ENCODE measurements at places on chromosomes 2 and 18. TPM values are rescaled to one million over a fixed set of nuclear protein-coding genes. Genes with fewer than 3 reads are reported as not detected.

- DNase-seq: no peak
Measured at GRCh38 chr18:70296781-70297180, 7.9 kb downstream of the SOCS6 start.

DNA sequence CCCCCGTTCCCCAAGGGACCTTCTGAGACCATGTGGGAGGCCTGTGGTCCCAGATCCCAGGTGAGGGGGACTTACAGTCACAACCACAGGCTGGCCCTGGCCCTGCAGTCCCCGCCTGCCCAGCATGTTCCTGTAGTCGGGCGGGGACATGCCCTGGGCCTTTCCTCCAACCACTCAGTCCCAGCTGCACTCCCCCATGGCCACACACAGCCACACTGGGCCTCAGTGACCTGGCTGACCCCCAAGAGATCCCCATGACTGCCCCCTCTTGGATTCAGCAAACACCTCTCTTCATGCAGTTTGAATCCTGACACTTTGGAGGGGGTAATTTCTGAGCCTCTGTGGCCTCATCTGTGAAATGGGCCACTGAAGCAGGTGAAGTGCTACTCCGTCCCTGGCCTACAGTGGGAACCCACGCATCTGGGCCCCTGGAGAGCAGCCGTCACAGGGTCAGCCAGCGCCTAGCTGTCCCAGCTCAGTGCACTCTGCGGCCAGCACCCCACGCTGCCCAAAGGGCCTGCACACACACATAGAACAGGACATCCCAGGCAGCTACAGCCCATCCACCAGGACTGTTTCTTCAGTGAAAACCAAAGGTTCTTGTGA lies 12.7 kb upstream of the ARHGEF4 start:
- DNase-seq: no peak

GRCh38 chr2:80546766-80547165 lies 242.2 kb upstream of the LRRTM1 start:
- no peak for DNase-seq

- DNase-seq: no peak
Measured at GRCh38 chr18:50654211-50654610, 94.3 kb downstream of the MAPK4 start.

DNA sequence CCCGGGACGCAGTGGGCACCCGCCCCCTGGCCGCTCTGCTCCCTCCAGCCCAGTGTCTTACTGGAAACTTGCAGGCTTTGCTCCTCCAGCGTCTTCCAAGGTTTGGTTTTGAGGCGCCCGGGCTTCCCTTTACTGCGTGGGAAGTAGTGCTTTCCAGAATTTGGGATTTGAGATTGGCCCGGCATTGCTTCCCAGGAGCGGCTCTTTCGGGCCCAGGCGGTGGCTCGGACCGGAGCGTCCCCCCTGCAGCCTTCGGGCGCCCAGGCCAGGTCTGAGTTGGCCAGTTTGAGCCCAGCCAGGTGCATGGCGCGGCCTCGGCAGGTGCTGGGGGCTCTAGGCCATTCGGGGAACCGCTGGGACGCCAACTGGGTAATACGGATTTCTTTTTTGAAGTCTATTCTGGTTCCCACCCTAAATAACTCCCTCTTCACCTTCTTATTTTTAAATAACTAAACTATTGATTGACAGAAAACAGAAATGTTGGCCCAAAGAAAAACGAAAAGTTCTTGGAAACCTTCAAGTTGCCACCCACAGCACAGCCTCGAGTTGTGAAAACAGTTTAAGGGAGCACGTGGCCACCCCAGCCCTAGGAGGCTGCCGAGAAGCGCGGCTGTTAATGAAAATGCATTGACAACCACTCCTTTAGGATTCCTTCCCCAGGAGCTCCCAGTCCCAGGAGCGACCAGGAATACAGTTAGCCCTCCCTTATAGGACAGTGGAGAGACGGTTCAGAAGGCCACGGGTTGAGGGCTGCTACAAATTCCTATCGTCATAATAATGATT lies 766 bp downstream of the SNTG2 start:
- no peak for DNase-seq

DNA sequence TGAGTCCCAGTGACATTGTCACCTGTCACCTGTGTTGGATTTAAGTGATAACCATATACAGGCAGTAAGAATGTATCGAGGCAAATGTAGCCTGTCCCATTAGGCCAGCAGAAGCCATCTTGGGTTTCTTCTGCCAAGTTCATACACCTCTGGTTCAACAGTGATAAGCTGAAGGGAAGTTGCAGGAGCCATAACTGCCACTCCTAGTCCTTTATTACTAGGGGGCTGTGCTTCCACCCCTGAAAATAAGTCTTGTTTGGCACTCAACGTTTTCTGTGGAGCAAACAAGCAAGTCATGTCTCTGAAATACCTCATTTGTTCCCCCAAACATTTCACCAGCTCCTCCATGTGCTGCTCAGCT lies 58.1 kb upstream of the ALPP start:
- no peak for DNase-seq

The FAP gene
- 0.15 TPM for total RNA-seq

The RTTN gene
- 6.9 TPM for total RNA-seq

DNA sequence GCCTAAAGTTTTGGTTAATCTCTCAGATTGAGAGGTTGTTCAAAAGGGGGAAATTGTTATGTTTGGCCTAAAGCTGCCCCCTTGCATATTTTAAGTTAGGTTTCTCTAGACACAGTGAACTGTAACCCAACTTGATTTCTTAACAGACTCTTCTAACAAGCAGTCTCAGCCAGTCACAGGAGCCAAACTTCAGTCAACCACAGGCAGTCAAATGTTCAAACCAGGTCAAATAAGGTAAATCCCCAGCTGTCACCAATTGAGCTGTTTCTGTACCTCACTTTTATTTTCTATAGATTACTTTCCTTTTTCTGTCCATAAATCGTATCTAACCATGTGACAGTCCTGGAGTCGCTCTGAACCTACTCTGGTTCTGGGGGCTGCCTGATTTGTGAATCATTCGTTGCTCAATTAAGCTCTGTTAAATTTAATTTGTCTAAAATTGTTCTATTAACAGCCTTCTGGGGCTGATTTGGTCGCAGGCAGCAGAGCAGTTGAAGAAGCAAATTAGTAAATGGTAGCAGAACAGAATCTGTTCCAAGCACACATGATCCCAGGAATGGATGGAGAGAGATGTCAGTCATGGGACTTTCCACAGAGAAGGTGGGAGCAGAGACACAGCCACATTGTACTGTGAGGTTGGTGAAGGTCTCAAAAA lies 16.4 kb upstream of the NFU1 start:
- peak; percentile 55 for DNase-seq

DNA sequence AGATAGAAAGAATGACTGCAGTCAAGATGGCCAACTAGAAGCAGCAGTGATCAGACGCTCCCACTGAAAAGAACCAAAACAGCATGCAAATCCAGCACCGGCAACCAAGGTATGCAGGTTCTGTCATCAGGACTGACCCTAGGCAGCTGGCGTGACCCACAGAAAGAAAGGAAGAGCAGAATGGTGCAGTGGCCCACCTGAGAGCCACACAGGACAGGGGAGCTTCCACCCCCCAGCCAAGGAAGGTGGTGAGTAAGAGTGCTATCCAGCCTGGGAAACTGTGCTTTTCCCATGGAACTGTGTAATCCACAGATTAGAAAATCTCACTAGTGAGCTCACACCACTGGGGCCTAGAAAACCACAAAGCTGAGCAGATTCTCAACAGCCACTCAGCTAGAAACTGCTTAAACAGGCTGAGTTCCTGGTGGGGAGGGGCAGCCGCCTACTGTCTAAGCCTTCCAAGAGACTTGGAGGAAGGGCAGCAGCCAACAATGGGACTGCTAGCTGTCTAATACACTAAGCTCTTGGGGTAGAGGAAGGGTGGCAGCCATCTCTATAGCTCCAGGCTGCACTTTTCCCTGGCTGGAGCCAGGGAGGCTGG lies 127.9 kb downstream of the EVA1A start:
- DNase-seq: peak; percentile 96

DNA sequence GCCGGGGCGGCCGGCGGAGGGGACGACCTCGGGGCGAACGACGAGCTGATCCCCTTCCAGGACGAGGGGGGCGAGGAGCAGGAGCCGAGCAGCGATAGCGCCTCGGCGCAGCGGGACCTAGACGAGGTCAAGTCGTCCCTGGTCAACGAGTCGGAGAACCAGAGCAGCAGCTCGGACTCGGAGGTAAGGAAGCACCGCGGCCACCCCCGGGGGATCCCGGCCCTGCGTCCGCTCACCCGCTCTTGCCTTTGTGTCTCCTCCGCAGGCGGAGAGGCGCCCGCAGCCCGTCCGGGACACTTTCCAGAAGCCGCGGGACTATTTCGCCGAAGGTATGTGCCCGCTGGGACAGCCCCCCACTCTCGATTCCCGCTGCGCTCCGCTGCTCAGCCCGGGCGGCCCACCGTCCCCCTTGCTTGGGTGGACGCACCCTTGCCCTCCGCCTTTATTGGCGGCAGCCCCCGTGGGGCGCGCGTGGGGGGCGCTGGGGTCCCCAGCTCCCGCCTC lies 611 bp downstream of the TCF7L1 start:
- DNase-seq: no peak

The MRPL30 gene
- total RNA-seq: 45.1 TPM

GRCh38 chr2:44650796-44651195 lies 289.0 kb downstream of the CAMKMT start:
- no peak for DNase-seq

DNA sequence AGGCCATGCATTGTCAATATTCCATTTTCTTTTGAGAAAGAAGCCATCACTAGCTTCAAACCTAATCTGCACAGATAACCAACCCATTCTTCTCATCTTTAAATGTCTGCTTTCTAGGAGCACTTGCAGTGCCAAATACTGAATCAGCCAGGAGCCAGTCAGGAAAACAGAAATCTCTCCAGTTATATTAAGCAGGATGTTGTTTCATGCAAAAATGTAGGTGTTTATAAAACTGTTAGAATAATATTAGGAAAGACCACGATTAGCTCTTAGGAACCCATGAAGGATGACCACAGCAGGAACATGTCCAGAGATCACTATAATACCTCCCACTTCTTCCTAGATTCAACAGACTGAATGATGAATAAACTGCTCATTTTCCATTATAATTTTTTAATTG lies 86.0 kb downstream of the TTC32 start:
- no peak for DNase-seq

- DNase-seq: no peak
Measured at GRCh38 chr2:8278709-8279354, 403.0 kb upstream of the ID2 start.

All from renal cortical epithelial cell (primary cell).